ENCODE measurements at places on chromosomes 16 and 17.

- no peak for DNase-seq
These were observed 28.8 kb downstream of the ACTG1 start for GRCh38 chr17:81483862-81484194.

DNA sequence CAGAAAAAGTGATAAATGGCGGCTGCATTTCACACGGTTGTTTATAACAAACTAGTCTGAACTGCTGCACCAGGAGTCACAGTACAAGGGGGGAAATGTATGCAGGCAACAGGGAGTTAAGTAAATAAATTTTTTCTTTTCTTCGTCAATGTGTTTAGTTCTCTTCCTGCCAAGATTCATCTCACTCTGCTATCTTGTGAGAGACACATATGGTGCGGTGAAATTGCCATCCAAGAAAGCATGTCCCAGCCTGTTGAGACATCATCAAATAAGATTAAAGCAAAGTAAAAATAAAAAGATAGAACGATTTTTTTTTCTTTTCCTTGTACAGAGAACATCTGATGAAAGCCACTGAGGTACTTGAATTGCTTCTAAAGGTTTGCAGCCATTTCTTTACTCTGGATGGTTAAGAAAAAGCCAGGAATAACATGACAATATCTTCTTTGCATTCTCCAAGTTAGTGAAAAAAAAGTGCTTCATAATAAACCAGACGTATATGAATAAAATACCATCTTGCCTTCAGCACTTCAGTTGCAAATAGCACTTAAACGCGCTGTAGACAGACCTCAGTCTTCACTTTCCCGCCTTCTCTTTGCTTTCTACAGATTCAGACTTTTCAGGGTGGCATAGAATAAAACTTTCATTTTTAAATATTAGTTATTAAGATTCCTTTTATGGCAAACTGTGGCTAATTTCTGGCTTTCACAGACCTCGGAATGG, 506.2 kb upstream of the ZFHX3 start:
- DNase-seq: no peak

DNA sequence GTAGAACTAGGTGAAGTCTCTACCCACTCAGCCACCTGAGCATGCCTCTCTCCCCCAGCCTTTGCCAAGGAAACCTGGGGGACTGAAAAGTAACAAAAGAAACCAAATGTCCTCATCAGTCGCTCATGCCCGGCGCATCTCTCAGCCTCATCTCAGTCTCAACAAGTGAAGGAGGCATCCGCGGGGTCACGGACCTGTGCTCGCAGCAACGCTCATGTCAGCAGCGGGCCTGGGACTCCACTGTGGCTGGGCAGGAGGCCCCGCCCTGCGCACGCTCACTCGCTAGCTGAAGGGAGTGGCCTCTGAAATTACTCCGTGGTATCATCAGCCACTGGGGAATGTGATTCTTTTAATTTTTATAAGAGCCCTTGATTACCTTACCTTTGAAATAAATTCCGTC, 31.3 kb downstream of the MAP1LC3B start:
- DNase-seq: no peak

DNA sequence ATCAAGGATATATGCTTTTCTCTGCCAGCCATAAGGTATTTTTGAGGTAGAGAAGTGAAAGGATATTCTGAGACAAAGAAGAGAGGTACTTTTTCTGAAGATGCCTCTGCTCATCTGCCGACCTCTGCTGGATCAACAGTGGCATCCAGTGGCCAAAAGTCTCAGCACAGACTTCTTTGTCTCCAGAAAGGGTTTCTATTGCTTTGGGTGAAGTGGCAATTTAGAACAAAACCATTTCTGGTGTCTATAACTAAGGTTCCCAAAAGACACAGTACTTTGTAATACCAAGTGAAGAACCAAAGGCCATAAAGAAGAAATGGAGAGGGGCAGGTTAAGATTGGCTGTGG, 155.2 kb upstream of the C17orf78 start:
- DNase-seq: no peak

DNA sequence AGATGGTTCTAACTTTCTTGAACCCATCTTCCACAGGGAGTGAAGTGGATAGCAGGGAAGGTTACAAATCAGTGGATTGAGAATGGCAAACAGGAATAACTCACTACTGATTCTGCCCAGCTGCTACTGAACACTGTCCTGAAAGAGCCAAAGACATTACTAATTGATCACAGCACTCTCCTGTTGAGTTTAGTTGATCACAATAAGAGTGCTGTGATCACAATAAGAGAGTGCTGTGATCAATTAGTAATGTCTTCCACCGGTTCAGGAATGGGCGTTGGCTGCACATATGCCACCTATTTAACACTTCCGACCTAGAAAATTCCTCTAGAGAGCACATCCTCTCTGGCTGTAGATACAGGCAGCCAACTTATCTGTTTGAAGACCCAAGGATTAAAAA, 11.4 kb downstream of the CFAP97D1 start:
- no peak for DNase-seq

- no peak for DNase-seq
These were observed 93.4 kb upstream of the TMEM132E start for GRCh38 chr17:34485999-34486398.

- DNase-seq: peak; percentile 33
These were observed 7.9 kb upstream of the SOST start for GRCh38 chr17:43766413-43767052.

- no peak for DNase-seq
These were observed 36.1 kb downstream of the HIC1 start for GRCh38 chr17:2090804-2091534.

DNA sequence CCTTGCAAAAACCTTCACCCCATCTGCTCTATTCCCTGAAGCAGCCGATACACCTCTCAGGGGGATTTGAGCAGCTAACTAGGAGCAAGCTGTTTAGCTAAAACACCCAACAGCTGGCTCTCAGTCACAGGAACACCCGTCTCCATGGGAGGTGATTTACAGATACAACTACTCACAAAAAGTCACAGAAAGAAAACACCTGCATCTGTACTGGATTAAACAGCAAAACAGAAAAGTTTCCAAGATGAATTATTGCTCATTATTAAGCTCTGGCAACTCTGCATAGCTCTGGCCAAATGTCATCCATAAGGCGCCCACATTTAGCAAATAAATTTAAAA, 22.3 kb downstream of the GJC1 start:
- DNase-seq: no peak

- DNase-seq: no peak
These were observed 127.8 kb upstream of the CDH5 start for GRCh38 chr16:66238696-66239095.

DNA sequence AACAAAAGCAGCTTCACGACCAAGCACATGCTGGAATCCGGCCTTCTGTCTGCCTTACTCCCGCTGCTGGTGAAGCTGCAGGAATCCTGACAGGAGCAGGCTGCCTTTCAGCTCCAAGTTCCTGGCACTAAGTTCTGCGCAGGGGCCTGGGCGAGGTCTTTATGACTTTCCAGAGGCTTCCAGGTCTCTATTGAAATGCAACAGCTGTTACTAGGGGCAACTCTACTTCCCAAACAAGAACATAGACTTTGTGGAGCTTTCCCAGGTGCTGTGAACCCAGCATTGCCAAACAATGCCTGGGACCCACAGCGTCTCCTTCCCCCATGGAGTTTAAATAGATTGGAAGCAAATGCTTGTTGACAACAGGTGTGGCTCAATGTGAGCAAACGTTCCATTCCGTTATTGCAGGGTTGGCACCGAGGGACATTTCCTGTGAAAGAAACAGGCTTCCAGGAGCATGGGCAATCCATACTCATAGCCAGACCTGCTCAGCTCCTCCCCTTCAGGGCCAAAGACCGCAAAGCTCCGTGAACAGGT, 156.0 kb downstream of the CDH13 start:
- no peak for DNase-seq

- no peak for DNase-seq
These were observed 166.2 kb upstream of the KCNJ16 start for GRCh38 chr17:69908626-69909368.

DNA sequence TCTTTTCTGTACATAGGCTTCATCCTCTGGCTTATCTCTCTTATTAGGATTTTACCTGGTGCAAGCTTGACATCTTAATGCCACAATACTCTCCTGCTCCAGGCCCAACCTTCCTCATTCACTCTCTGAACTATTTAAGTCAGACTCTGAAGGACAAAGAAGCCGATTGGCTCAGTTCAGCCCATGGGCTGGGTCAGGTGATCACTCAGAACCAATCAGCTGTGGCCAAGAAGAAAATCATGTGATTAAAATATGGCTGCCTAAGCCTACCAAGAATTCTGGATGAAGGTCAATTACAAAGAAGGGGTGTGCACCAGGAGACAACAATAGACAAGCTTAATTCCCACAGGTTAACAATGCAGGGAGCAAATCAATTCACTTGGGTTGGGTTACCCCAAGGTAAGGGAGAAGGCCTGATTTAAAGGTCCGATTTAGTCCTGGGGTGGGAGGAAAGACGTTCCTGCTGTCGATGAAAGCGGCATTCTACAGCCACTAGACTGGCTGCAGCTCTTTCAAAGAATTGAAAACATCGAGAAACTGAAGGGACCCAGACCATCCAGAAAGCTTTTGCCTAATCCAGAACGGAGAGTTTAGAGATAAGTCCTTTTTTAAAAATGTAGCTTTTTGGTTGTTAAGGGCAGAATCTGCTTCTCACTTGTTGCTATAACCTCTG, 42.9 kb upstream of the NFAT5 start:
- no peak for DNase-seq

- no peak for DNase-seq
These were observed 9.0 kb downstream of the CRK start for GRCh38 chr17:1447052-1447451.

DNA sequence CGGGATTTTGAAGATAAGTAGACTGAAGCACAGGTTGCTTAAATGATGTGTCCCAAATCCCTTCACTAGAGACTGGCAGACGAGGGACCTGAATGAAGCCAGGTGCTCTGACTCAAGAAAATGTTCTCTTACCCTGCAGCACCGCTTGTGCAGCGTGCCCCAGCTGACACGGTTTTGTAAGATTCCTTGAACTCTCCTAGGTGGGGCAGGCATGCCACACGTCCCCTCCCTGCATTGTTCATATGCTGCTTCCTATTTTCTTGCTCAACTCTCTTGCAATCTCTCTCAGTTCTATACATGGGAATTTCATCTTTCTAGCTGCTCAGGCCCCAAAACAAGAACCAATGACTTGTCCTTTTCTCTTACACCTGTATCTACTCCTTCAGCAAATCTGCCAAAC, 22.1 kb upstream of the HNF1B start:
- DNase-seq: no peak

GRCh38 chr16:63982110-63982509, 1139.8 kb downstream of the CDH11 start:
- no peak for DNase-seq

DNA sequence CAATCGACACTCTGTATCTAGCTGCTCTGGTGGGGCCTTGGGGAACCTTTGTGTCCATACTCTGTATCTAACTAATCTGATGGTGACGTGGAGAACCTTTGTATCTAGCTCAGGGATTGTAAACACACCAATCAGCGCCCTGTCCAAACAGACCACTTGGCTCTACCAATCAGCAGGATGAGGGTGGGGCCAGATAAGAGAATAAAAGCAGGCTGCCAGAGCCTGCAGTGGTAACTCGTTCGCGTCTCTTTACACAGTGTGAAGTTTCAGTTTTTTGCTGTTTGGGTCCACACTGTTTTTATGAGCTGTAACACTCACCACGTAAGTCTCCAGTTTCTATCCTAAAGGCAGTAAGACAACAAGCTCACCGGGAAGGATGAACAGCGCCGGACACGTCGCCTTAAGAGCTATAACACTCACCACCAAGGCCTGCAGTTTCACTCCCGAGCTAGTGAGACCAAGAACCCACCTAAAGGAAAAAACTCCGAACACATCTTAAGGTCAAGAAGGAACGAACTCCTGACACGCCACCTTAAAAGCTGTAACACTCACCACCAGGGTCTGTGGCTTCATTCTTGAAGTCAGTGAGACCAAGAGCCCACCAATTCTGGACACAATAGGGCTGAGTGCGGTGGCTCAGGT, 64.6 kb downstream of the KPNA2 start:
- DNase-seq: no peak

DNA sequence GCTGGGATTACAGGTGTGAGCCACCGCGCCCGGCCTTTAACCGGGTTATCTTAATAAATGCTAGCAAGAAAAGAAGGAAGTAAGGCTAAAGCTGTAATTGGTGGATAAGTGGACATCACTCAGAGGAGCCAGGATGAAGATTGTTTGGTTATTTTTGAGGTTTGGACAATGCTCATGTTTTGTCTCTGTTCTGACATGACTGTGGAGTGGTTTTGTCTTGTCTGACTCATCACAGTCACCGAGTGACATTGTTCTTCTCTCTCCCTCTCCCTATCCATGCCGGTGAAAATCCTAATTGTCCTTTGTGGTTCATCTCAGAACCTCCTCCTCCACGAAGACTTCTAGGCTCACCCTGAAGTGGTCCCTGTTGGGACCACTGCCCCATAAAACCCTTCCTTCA, 23.5 kb upstream of the GRIN2A start:
- DNase-seq: no peak

GRCh38 chr17:64275016-64275415, 12.0 kb upstream of the TEX2 start:
- DNase-seq: no peak

DNA sequence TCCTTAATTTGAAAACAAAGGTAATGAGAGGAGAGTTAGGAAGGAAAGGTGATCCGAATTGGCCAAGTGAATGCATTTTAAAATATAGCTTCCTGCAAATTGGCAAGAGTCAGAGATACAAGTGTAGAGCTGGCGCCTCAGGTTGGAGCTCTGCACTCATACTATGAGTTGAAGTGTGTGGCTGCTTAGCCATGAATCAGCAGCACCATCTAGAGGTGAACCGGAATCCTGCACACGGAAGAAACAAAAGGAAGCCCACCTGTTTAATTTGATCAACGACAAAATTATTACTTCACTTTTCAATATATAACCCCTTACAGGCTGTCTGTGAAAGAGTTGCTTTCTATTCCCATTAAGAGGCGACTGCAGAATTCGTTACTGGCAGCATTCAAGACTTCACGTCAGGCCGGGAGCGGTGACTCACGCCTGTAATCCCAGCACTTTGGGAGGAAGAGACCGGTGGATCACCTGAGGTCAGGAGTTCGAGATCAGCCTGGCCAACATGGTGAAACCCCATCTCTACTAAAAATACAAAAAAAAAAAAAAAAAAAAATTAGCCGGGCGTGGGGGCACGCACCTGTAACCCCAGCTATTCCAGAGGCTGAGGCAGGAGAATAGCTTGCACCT, 1253.7 kb upstream of the CDH8 start:
- no peak for DNase-seq

DNA sequence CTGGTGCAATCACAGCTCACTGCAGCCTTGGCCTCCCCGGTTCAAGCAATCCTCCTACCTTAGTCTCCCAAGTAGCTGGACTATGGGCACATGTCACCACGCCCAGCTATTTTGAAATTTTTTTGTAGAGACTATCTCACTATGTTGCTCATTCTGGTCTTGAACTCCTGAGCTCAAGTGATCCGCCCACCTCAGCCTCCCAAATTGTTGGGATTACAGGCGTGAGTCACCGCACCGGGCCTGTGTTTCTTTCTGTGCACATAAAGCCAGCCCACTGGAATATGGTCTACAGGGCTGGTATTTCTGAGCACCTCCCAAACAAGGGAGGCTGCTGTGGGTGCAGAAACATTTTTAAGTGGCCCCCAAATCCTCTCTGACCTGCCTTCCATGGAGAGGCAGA, 8.4 kb downstream of the TMEM95 start:
- no peak for DNase-seq

- peak; percentile 34 for DNase-seq
These were observed 117.4 kb downstream of the IRF8 start for GRCh38 chr16:86016201-86016965.
